Tibial artery (tissue), 4 donors: ENCODE measurements at places on chromosomes 6 and 20.
A peak's percentile ranks its signal among the peaks of the same experiment; 100 is the strongest.

DNA sequence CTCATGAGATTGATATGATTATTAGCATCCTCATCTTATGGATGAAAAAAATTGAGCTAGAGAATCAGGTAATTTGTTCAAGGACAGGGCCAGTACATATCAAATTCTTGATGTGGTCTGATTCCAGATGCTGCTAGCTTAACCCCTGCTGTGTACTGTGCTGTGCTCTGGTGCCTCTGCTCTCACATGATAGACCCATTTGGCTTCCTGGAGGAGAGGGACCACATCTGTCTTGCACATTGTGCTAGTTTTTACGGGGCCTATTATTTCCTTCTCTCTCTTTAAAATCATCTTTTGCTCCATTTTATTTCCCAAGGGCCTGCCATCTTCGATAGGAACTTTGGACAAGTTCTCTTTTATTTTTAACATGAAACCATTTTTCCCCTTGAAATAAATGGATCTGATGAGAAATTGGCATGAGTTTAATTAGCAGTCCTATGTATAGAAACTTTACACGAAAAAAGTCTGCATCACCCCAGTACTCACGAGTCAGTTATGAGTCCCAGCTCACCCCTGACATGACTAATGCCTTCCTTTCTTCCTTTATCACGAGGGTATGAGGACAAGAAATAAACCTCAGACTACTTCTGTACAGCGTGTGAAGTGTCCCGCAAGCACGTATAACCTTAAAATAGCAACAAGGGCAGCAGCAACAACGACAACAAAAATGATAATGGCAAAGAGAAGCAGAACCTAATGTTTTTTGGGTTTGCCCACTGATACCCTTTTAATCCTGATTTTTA is 26.5 kb downstream of the CD109 start:
- DNase-seq = no peak
- no peaks in the 10 kb centered on the region for H3K36me3 ChIP-seq
- no peak overlapping the region for H3K4me3 ChIP-seq
- H3K4me1 ChIP-seq = no peaks in the 10 kb centered on the region

GRCh38 chr6:126620719-126621118 is 280.8 kb downstream of the CENPW start:
- H3K4me3 ChIP-seq = no peak overlapping the region
- H3K27ac ChIP-seq = no peak overlapping the region
- no peaks in the 10 kb centered on the region for H3K36me3 ChIP-seq
- no peaks in the 10 kb centered on the region for H3K4me1 ChIP-seq
- DNase-seq = no peak

DNA sequence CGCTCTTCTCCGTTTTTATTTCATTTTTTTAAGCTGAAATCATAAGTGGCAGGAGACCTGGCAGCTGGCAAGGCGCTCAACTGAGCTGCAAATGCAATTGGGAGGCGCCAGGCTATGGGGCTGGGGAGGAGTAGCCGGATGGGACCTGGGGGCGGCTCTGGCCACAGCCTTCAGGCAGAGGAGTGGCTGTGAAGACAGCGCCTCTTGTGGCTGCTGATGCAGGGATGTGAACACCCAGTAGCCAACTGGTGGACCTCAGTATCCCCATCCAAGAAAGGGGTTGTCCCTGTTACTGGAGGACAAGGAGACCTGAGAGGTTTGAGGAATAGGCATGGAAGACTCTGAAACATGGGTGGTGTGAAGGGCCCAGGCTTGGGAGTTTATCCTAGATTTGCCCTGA is 12.6 kb downstream of the KCNK17 start:
- no peak for DNase-seq
- no peak overlapping the region for H3K27ac ChIP-seq
- H3K36me3 ChIP-seq = no peaks in the 10 kb centered on the region
- no peak overlapping the region for H3K4me3 ChIP-seq

GRCh38 chr6:42735976-42736375 is 9.9 kb downstream of the TBCC start:
- DNase-seq = no peak
- H3K4me3 ChIP-seq = no peak overlapping the region
- H3K27me3 ChIP-seq = peaks cover 14% of the 10 kb centered on the region
- H3K4me1 ChIP-seq = no peaks in the 10 kb centered on the region
- no peaks in the 10 kb centered on the region for H3K36me3 ChIP-seq

- no peaks in the 10 kb centered on the region for H3K4me1 ChIP-seq
- peaks cover 3% of the 10 kb centered on the region for H3K36me3 ChIP-seq
- no peak for DNase-seq
- no peak overlapping the region for H3K4me3 ChIP-seq
- no peak overlapping the region for H3K27ac ChIP-seq
Measured at GRCh38 chr6:126063512-126064146, 77.3 kb downstream of the TRMT11 start.

DNA sequence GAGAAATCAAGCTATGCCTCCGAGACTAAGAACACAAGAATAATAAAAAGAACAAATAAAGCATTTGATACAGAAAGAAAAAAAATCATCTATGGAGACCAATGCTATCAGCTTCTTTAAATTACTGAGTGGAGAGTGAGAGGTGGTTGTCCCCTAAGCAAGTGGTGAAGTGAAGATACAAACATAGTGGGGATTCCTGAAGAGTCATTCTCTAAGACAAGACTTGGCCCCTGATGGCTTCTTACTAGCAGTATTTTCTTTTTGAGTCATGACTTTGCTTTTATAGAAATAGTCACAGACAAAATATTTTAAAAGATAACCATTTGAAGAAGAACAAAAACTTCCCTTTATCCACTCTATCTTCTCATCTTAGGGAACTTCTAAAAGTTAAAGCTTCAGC is 261.4 kb upstream of the PRDM1 start:
- no peak overlapping the region for H3K4me3 ChIP-seq

DNA sequence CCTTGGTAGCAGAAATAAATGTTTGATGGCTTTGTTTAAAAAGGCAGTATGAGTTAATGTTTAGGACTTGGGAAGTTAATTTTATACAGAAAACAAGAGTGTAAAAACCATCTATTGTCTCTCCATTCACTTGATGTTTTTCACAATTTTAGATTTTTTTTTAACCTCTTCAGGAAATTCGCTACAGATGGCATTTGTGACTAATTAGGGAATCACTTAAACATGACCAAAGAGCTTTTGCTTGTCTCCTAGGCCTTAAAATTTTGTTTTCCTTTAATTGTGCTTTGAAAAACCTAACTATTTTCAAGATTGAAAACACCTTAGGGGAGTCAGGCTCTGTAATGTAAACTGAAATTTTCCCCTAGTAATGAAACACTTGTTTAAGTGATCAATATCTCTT is 17.3 kb downstream of the TULP4 start:
- H3K27me3 ChIP-seq = no peaks in the 10 kb centered on the region
- no peak overlapping the region for H3K4me3 ChIP-seq
- no peaks in the 10 kb centered on the region for H3K4me1 ChIP-seq
- H3K36me3 ChIP-seq = no peaks in the 10 kb centered on the region
- DNase-seq = no peak

DNA sequence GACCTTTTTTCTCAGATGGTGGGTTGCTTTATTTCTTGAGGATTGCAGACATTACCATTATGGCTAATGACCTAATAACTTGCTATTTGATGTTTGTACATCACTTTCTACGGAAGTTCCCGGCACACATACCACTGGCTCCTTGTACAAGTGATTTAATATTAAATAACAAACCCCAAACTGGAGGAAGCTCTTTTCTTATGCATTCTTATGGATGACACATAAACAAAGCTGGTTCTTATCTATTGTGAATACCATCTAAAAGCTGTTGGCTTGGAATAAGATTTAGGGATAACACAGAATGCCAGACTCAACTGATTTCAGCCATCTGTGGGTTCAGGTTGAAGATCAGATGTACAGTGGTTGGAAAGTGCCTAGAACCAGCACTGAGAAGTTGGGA is 272.6 kb downstream of the TSHZ2 start:
- H3K4me1 ChIP-seq = no peaks in the 10 kb centered on the region
- H3K27ac ChIP-seq = no peak overlapping the region
- no peaks in the 10 kb centered on the region for H3K27me3 ChIP-seq
- no peak overlapping the region for H3K4me3 ChIP-seq
- no peak for DNase-seq
- no peaks in the 10 kb centered on the region for H3K36me3 ChIP-seq

DNA sequence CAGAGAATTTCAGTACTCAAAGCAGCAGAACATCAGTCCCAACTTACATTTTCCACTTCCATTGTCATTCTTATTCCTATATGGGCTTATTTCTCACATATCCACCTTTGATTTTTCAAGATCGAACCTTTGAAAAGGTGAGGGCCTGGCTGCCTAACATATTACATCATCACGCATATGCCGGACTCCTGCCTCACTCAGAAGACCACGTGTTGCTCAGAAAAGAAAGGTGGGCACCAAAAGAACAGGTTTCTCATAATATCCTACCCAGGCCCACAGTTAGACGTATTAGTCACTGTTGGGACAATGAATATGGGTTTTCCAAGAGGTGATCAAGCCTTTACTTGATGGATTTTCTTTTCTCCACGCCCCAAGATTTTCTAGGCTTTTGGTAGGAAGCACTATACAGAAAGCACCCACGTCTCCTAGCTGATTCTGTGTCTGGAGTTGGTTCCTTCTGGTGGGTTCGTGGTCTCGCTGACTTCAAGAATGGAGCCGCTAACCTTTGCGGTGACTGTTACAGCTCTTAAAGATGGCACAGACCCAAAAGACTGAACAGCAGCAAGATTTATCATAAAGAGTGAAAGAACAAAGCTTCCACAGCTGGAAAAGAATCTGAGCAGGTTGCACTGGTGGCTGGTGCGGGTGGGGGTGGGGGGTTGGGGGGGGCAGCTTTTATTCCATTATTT is 168.9 kb downstream of the ATXN1 start:
- no peaks in the 10 kb centered on the region for H3K27me3 ChIP-seq
- H3K36me3 ChIP-seq = peaks cover 4% of the 10 kb centered on the region
- H3K4me3 ChIP-seq = no peak overlapping the region
- H3K4me1 ChIP-seq = no peaks in the 10 kb centered on the region

- H3K4me1 ChIP-seq = no peaks in the 10 kb centered on the region
- no peak for DNase-seq
- no peaks in the 10 kb centered on the region for H3K27me3 ChIP-seq
- H3K27ac ChIP-seq = no peak overlapping the region
- no peaks in the 10 kb centered on the region for H3K36me3 ChIP-seq
Measured at GRCh38 chr6:49513153-49513989, 13.6 kb downstream of the GLYATL3 start.

DNA sequence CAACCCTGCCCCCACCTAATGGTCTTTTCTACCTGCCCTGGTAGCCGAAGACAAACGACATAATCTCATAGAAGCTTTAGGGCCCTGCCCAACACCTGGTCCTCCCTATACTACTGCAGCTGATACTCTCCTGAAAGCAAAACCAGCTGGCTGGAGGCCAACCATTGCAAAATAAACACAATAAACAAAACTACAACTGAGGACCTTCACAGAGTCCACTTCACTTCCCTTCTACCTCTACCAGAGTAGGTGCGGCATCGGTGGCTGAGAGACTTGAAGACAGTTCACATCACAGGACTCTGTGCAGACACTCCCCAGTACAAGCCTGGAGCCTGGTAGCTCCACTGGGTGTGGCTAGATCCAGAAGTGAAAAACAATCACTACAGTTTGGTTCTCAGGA is 476.2 kb downstream of the MMUT start:
- no peaks in the 10 kb centered on the region for H3K4me1 ChIP-seq
- DNase-seq = no peak
- no peaks in the 10 kb centered on the region for H3K27me3 ChIP-seq
- no peak overlapping the region for H3K4me3 ChIP-seq
- no peaks in the 10 kb centered on the region for H3K36me3 ChIP-seq

DNA sequence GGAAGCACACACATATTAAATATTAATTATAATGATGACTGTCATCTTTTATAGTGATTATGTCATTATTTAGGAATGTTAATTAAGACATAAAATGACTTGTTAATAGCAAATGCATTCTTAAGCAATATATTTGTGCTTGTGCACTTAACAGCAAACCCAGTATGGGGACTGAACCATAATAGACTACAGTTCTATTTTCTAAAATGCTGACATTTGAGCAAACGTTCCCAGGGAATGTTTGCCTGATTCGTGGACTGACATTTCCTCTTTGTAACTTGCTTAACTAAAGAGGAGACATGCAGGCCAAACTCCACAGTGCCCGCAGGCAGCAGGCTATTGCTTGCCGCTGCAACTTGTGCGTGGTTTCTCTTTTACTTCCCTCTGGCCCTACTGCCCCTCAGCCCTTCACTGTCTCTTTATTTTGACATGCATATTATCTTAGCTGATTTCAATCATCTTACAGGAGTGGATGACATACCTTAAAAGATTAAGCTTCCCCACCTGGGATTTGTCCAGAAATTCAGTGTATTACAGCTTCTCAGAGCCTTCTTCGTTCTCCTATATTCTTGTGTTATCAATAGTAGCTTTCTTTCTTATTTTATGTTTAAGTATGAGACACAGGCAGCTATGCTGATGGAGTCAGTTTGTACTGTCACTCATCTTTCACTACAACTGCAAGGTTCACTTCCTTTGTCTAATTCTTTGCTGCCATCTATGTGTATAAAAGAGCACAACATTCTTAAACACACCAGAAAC is 141.5 kb downstream of the GMDS start:
- no peaks in the 10 kb centered on the region for H3K4me1 ChIP-seq
- no peaks in the 10 kb centered on the region for H3K27me3 ChIP-seq
- H3K36me3 ChIP-seq = no peaks in the 10 kb centered on the region

GRCh38 chr6:111784433-111784832 is 88.8 kb downstream of the FYN start:
- DNase-seq = no peak
- no peaks in the 10 kb centered on the region for H3K4me1 ChIP-seq
- H3K36me3 ChIP-seq = no peaks in the 10 kb centered on the region
- H3K27ac ChIP-seq = no peak overlapping the region
- H3K4me3 ChIP-seq = no peak overlapping the region

DNA sequence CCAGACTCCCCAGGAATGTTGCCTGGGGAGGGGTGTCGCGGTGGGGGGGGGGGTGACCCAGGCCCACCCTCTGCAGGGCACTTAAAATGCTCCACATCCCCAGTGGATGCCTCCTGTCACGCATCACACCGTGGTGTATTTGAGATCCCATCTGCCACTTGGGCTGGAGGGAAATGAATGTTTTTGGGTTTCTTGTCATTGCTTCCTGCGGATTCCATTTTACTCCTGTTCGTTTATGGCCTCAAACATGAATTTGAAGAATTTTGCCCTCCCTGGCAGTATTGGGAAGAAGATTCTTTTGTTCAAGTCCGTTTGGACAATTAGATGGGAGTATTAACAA is 544 bp upstream of the KHDC1 start:
- no peak for DNase-seq
- peaks cover 5% of the 10 kb centered on the region for H3K36me3 ChIP-seq

GRCh38 chr6:35498422-35499067 is 1.7 kb upstream of the TEAD3 start:
- peak overlapping the region; percentile 99 for H3K4me3 ChIP-seq
- DNase-seq = no peak
- peaks cover 41% of the 10 kb centered on the region for H3K4me1 ChIP-seq
- H3K27me3 ChIP-seq = peaks cover 7% of the 10 kb centered on the region
- peak overlapping the region; percentile 100 for H3K27ac ChIP-seq
- H3K36me3 ChIP-seq = no peaks in the 10 kb centered on the region
